Neural crest cell (in vitro differentiated cells): ENCODE measurements at places on chromosomes 7 and 10. TPM values are rescaled to one million over a fixed set of nuclear protein-coding genes. Genes with fewer than 3 reads are reported as not detected.
A peak's percentile ranks its signal among the peaks of the same experiment; 100 is the strongest.

DYNC1I1 gene
- 0.71 and 0.79 TPM in 2 replicates for total RNA-seq

GIMAP1 gene
- total RNA-seq = not detected in 2 replicates

LLCFC1 gene
- total RNA-seq = not detected in 2 replicates

GRCh38 chr10:102418622-102419268 lies at the start of gene PSD:
PSD (minus strand) TSS chr10:102418785; CDS start chr10:102417038, 1,747 bp downstream.
- peak; percentile 44 for DNase-seq
